ENCODE measurements at places on chromosomes 7 and 10. TPM values are rescaled to one million over a fixed set of nuclear protein-coding genes. Genes with fewer than 3 reads are reported as not detected.

GRCh38 chr10:3658766-3659165 is 126.2 kb downstream of the KLF6 start:
- DNase-seq = no peak
- H3K27ac ChIP-seq = no peak overlapping the region
- no peaks in the 10 kb centered on the region for H3K4me1 ChIP-seq

- H3K4me3 ChIP-seq = no peak overlapping the region
- DNase-seq = no peak
- H3K36me3 ChIP-seq = no peaks in the 10 kb centered on the region
- peaks cover 3% of the 10 kb centered on the region for H3K4me1 ChIP-seq
- no peaks in the 10 kb centered on the region for H3K27me3 ChIP-seq
Observed at GRCh38 chr10:44316187-44316921, 68.5 kb downstream of the CXCL12 start.

DNA sequence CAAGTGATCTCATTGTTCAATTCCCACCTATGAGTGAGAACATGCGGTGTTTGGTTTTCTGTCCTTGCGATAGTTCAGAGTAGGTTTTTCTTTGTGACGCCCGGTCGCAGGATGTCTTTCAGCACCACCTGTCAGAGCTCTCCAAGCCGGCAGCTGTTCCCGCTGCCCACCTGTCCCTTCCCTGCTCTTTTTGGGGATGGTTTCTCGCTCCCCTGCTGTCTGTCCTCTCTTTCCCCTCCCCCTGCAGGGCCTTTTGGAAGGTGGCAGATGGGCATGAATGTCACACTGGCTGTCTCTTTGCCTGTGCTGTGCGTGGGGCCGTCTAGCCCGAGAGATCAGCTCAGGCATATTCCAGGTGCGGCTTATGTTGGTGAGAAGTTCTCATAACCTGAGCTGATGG is 137.0 kb downstream of the GRK5 start:
- no peak for DNase-seq
- peaks cover 42% of the 10 kb centered on the region for H3K4me1 ChIP-seq
- H3K36me3 ChIP-seq = no peaks in the 10 kb centered on the region
- H3K4me3 ChIP-seq = no peak overlapping the region

DNA sequence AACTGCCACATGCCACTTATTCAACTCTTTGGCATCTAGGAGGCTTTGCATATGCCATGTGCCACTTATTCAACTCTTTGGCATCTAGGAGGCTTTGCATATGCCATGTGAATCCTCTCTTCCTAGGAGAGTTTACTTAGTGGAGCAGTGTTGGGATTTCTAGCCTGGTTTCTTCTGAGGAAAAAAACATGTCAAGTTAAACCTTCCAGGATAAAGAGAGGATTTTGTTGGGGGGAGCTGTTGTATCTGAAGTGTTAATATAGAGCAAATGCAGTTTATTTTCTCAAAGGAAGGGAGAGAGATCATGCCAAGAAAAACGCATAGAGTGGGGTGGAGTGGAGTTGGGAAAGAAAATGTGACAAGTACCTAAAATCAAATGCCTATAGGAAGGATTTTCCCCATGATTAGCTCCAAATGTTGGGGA is 91.5 kb downstream of the MCU start:
- peaks cover 27% of the 10 kb centered on the region for H3K4me1 ChIP-seq
- no peaks in the 10 kb centered on the region for H3K36me3 ChIP-seq
- no peak for DNase-seq
- no peaks in the 10 kb centered on the region for H3K27me3 ChIP-seq
- no peak overlapping the region for H3K27ac ChIP-seq
- H3K4me3 ChIP-seq = no peak overlapping the region

GRCh38 chr7:93150200-93150835 is 2.1 kb upstream of the SAMD9L start:
- no peak overlapping the region for H3K4me3 ChIP-seq
- no peaks in the 10 kb centered on the region for H3K36me3 ChIP-seq
- no peaks in the 10 kb centered on the region for H3K27me3 ChIP-seq
- peaks cover 20% of the 10 kb centered on the region for H3K4me1 ChIP-seq
- no peak overlapping the region for H3K27ac ChIP-seq

DNA sequence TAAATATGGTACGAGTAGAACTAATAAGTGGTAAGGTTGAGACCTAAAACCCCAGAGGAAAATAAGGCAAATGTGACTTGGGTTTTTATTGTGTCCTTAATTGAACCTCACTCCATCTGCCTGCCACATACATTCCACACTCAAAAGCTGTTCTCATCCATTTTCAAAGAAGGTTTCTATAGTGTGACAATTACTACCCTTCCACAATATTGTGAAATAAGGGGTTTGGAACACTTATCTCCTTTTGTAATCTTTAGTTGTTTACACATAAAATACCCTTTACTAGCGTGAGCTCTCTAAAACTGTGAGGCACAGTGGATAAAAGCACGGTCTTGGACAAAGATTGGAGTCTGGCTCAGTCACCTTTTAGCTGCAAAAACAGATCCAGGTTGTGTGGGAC is 166.6 kb downstream of the THSD7A start:
- H3K4me3 ChIP-seq = no peak overlapping the region
- H3K27ac ChIP-seq = no peak overlapping the region
- H3K36me3 ChIP-seq = no peaks in the 10 kb centered on the region
- no peaks in the 10 kb centered on the region for H3K4me1 ChIP-seq

DNA sequence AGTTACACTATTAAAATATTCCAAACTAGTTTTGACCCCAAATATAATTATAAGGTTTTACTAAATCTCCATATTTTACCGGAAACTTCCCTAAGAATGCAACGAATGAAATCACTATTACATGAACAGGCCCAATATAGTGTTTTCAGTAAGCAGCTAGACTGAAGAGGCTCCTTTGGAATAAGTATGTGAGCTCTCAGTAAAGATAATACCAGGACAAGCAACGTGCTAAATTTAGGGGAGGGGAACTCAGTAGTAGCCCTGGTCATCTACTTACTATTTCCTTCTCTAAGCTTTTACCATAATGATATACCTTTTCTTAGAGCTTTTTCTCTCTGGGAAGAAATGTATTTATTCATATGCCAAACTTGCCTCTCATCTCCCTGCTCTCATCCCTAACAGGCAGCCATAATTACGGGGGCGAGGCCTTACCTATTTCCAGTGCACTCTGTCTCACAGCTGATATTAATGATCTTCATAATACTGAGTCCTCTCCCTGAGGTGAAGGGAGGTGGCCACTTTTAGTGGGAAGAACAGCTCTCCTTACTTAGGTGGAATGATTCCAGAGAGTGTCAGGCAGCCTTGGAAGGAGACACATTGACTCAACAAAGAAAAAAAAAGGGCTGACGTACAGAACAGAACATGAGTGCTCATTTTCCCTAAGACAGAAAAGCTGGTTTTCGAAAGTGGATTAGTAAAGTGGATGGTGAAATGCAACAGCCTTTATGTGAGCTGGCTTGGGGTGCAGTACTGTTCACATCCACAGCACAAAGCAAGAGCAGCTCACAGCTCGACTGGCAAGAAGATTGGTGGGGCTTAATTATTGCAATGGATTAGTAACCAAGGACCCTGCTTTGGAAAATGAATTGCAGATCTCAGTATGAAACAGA is 165.4 kb downstream of the GLI3 start:
- DNase-seq = no peak
- H3K4me3 ChIP-seq = no peak overlapping the region
- H3K27me3 ChIP-seq = no peaks in the 10 kb centered on the region
- no peaks in the 10 kb centered on the region for H3K36me3 ChIP-seq

DNA sequence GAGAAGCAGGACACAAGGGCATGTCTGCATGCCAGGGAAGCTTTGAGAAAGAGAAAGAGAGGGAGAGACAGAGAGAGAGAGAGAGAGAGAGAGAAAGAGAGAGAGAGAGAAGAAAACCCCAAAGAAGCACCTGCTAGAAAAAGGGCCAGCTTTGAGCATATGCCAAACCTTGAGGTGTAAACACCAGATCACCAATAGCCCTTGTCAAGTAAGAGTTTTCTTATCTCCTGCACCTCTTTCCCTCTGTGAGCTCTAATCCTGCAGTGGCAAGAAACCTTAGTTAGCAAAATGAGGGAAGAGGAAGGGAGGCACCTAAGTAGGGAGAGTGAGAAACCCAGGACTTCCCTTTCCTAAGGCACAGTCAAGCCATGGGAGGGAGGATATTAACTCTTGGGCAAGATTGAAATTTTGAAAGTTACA is 11.3 kb upstream of the TRDMT1 start:
- no peak for DNase-seq
- no peak overlapping the region for H3K4me3 ChIP-seq
- H3K27ac ChIP-seq = no peak overlapping the region
- no peaks in the 10 kb centered on the region for H3K27me3 ChIP-seq

GRCh38 chr10:90998733-90999511 is 78.0 kb upstream of the ANKRD1 start:
- no peak for DNase-seq
- no peaks in the 10 kb centered on the region for H3K36me3 ChIP-seq
- no peaks in the 10 kb centered on the region for H3K27me3 ChIP-seq
- no peak overlapping the region for H3K4me3 ChIP-seq
- H3K4me1 ChIP-seq = no peaks in the 10 kb centered on the region
- H3K27ac ChIP-seq = no peak overlapping the region

DNA sequence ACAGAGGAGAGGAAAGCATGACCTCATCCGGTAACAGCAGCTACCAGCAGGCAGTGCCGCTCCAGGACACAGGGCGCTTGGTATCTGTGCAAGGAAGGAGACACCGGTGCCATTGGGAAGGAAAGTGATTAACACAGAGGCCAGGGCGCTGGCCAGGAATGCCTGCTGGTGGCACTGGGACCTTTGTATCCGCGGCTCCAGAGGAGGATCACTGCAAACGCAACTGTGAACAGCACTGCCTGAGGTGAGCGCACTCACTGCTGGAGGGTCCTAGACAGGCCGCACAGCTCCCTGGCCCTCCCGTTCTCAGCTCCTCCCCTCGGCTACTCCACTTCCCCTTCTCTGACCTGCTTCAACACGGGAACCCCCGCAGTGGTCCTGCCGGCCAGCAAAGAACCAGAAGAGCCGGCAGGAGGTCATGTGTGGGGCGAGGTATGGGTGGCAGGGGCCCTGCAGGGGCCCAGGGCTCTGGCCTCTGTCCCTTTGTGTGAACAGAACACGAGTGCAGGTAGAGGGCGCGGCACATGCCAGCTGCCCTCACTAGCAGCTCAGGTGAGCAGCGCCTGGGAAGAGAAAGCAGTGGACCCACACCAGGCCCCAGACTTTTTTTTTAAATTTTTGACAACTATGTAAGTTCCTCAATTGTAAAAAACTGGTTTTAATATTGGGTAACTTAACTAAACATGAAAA is 107.6 kb downstream of the VIPR2 start:
- H3K36me3 ChIP-seq = no peaks in the 10 kb centered on the region
- H3K4me3 ChIP-seq = no peak overlapping the region
- no peaks in the 10 kb centered on the region for H3K4me1 ChIP-seq
- no peak for DNase-seq
- H3K27me3 ChIP-seq = no peaks in the 10 kb centered on the region

DNA sequence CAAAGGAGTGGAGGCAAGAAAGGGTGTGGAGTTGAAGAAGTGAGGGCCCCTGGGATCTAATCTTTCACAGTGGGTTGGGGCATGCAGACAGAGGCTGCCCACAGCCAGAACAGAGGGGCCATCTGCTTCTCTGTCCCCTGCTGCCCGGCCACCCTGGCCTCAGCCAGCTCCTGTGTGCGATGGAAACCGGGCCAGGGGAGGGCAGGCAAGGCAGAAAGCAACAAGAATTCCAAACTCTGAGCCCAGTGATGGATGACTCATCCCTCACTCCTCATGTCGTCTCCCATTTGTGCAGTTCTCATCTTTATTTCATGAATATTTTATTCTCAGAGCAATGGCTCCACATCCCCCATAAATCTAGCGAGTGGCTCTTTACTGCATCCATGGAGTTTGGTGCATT is 757.1 kb downstream of the GRID1 start:
- H3K27ac ChIP-seq = no peak overlapping the region
- H3K27me3 ChIP-seq = no peaks in the 10 kb centered on the region
- no peaks in the 10 kb centered on the region for H3K36me3 ChIP-seq

DNA sequence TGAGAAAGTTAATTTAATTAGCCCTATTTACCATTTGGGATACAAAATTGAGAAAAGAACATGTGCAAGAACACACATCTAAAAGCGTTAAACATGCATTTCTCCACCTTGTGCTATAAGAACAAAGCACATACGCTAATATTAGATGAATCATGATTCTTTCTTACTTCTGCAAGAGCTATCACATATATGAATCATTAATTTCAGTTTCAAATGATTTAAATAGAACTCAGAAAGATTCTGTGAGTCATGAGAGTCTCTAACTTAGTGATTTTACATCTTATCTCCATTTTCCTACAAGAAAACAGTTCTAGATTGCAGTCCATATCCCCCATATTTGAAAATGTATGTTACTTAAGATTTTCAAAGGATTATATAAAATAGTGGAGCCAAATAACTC is 173.9 kb downstream of the RNLS start:
- no peak overlapping the region for H3K27ac ChIP-seq
- H3K27me3 ChIP-seq = no peaks in the 10 kb centered on the region
- no peaks in the 10 kb centered on the region for H3K4me1 ChIP-seq
- no peak overlapping the region for H3K4me3 ChIP-seq

DNA sequence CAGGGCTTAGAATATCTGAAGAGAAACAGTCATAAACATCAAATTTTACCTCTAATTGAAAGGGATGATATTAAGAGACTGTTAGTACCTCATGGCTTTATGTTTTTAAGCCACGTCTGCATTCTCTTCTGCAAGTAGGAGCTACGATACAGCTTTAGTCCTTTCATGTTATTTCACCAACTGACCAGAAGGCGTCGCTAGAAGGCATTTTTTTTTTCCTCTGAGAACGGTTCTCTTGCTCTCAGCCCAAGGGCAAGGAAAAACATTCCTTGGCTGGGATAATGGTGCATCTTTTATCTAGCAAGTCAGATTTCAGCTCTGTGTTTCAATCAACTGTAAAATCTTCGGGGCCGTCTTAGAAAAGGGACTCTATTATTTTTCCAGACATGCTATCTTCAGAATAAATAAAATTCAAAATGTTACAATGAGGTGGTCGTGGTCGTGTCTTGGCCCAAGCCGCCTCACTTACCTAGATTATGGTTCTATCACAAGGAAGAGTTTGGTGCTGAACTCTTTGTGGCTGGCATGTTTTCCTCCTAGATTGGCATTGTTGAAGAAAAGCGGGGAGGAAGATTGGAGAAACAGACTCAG is 41.6 kb upstream of the LYZL2 start:
- no peaks in the 10 kb centered on the region for H3K27me3 ChIP-seq
- no peak for DNase-seq
- peak overlapping the region; percentile 29 for H3K4me3 ChIP-seq
- H3K4me1 ChIP-seq = peaks cover 6% of the 10 kb centered on the region

DNA sequence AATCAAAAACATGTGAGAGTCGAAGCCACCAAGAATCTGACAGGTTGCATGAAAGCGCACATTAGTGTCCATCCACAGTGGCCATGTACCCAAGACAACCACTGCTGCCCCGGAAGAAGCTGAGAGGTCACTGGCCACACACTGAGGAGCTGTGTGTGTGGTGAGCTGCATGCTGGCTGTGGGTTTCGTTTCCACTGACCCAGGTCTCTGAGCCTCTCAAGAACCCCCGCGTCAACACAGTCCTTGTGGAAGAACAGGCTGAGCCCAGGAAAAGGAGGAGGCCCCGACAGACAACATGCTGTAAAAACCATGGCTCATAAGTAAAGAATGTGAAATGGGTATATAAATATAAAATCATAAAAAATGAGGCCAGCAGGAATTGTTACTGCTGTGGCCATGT is 8.2 kb downstream of the VIPR2 start:
- H3K27ac ChIP-seq = no peak overlapping the region
- no peak overlapping the region for H3K4me3 ChIP-seq
- H3K27me3 ChIP-seq = no peaks in the 10 kb centered on the region

The IGFBP3 gene
- total RNA-seq = 65.3 TPM

The FZD8 gene
- 22.1 TPM for total RNA-seq

The PTN gene
- 3.5 TPM for total RNA-seq

The FAM25C gene
- not detected for total RNA-seq

The ADAMTS14 gene
- 0.22 TPM for total RNA-seq

The IKZF1 gene
- 60.8 TPM for total RNA-seq

The SPDYE6 gene
- not detected for total RNA-seq

The CCDC172 gene
- not detected for total RNA-seq

Measured in upper lobe of left lung (tissue), 6 donors.